Suppressor macrophage (primary cell): ENCODE measurements at places on chromosomes 2 and 18.

DNA sequence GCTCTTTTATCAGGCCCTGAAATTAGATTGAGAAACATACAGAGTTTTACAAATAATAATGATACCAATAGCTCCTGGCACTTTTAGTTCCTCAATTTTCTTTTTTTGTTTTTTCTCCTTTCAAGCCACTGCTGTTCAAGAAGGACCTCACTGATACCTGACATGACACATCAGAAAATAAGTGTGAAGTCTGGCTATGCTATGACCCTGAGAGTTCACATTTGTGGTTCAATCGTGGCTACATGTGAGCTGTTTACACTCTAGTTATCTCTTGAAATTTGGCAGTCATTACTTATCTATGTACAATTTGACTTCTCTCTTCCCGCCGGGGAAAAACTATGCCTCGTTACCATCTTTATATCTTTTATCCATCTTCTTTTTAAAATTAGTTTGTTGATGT, 686.5 kb downstream of the EPHA4 start:
- no peak for DNase-seq

DNA sequence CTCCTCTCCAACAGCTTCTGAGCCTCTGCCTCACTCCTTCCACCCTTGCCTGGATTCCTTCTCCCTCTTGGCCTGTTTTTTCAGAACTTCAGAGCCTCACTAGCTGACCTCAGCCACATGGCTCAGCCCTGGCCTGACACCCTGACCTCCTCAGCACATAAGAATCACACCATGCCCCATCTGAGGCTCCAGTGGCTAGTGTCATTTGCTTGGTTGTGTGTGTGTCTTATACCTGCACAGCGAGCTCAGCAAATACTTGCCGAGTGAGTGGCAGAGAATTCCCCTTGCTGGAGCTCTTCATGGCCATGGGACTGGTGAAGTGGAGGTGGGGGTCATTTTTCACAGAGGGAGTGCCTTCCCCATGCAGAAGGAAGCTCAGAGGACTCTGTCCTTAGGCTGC, 70.2 kb downstream of the CELF4 start:
- no peak for DNase-seq

DNA sequence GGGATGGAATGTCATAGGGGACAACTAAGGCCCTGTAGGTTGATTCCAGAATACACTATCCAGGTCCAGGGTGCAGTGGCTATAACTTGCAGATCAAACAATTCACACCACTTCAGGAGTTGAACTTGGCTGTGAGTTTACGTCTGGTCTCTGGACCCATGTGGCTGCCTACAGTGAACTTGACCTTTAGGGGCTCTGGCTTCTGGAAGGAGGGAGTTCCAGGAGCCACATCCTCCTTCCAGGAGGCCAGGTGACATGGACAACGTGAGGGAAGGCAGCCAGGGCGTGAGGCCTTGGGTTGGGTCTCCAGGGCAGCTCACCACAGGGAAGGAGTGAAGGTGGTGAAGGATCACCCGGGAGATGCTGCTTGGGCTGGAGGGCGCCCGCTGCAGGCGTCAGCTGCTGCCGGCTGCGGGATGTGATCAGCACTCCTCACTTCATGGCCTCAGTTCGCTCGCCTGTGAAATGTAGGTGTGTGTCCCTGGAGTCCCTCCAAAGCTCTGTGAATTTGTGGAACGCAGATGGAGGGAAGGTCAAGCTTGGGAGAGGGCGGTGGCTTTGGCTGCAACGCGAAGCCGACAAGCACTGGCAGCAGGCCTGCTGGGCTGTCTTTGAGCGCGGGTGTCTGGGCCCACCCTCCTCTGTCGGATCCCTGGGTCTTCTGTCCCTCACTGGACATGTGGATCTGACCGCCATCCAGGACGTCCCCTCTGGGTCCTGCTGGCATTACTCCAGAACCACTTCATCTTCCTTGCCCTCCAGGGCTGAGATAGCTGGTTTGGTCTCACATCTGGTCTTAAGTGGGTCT, 146.5 kb downstream of the GLI2 start:
- no peak for DNase-seq

DNA sequence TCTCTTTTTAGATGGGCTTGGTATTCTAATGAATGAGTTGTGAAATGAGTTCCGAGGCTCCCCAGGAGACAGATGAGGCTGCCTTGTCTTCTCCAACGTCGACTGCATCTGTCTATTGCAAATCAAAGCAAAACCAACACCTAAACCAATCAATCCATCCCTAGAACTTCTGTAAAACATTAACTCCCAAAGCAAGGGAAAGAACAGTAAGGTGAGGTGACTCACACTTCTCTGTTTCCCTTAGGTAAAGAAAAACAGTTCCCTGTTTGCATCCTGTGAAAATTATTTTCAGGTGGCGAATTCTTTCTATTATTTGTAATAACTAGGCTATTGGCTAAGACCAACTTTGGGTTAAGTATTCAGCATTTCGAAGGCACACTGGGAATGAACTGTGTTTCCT, 249.4 kb downstream of the EPHA4 start:
- DNase-seq, result no peak

GRCh38 chr2:36625304-36625703, 27.3 kb upstream of the FEZ2 start:
- DNase-seq, result no peak

- no peak for DNase-seq
Observed at GRCh38 chr2:66572391-66572790, 137.5 kb downstream of the MEIS1 start.
